Right kidney (tissue), 9 donors: ENCODE measurements at places on chromosomes 2 and 18.

DNA sequence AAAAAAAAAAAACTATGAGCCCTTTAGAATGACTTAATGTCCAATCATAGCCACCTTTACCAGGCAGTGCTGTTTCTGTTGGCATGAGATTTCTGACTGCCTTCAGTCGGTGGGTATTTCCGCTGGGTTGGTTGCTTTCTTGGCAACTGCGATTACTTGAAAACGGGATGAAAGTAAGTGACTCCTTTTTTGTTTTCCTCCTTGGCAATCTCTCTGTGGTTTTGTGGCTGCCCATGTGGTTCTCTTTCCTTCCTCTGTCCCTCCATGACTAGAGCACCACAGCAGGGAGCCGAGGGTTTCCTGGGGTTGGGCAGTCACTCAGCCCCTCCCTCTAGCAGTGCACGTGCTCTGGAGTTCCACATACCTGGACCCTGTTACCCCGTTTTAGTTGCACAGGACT lies 112.1 kb downstream of the KLHL29 start:
- no peak for DNase-seq

GRCh38 chr18:10052871-10053270 lies 139.1 kb downstream of the VAPA start:
- no peak for DNase-seq

- DNase-seq = no peak
These were observed 39.8 kb downstream of the NUP35 start for GRCh38 chr2:183163821-183164649.

GRCh38 chr18:58136879-58137278 lies 92.9 kb downstream of the NEDD4L start:
- no peak for DNase-seq

DNA sequence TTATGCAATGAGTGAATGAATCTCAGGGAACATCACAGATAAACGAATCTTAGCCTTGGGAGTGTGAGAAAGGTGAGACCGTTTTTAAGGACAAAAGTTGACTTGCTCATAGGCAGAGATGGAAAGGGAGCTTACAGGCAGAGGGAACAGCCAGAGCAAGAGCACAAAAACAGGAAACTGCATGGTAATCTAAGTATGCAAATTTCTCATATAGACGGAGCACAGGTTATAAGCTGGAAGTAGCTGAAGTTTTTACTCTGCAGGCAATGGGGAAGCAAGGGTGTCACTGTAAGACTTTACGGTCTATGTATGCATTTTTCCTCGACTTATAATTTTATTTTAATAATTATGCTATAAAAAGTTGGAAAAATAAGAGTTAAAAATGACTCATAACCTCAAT lies 44.8 kb upstream of the STRN start:
- DNase-seq = no peak

GRCh38 chr2:17803497-17803896 lies 12.8 kb upstream of the MSGN1 start:
- no peak for DNase-seq

- peak; percentile 57 for DNase-seq
These were observed 62.2 kb downstream of the ADNP2 start for GRCh38 chr18:80171054-80171872.

DNA sequence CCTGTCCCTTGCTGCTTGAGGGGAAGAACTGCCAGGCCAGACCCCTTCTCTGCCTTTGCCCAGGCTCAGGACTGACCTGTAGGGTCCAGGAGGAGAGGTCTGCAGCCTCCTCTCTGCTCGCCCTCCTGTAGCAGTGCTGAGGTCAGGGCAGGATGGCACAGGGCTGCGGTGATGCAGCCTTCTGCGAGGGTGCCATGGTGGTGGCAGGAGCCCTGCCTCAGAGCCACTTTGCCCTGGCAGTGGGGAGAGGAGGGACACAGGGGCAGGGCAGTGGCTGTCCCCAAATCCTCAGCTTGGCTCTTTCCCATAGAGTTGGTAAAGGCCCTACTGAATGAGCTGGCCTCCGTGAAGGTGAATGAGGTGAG lies 884 bp downstream of the PROM2 start:
- DNase-seq = no peak

- no peak for DNase-seq
These were observed 6.5 kb downstream of the LPIN1 start for GRCh38 chr2:11752906-11753305.

GRCh38 chr2:200728630-200729029 lies 83.1 kb upstream of the BZW1 start:
- DNase-seq = no peak

GRCh38 chr2:31270822-31271231 lies 36.9 kb downstream of the EHD3 start:
- no peak for DNase-seq

- DNase-seq = no peak
These were observed 24.9 kb upstream of the YWHAQ start for GRCh38 chr2:9655441-9656269.

DNA sequence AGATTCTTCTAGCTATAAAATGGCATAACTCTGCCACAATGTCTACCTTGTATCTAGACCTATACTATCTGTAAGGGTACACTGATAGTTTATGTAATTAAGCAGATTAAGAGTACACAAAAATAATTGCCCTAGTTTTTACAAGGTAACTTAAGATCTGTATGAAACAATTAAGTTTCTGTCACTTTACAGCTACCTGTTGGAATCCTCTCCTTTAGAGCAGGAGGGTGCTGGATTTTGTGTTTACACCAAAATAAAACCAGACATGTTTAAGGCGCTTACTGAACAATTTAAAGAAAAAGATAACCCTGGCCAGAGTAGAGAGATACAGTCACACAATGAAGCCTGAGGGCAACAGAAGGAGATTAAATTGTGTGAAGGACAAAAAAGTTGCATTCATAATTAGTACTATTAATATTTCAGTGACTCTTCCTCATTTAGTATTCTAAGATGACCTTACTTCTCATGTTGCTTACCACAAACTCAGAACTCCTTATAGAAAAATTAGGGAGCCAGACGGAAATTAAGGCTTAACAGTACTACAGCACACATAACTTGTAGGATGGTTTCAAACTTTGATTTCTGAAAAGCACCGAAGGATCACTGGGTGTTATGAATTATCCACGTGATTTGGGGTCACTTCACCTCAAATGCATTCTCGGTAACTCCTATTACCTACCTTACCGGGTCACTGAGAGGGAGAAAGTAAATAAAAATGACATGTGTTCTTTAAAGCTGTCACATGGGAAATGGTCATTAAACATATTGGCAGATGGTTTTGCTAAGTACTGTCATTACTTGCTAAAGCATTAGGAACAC lies 1.0 kb downstream of the DARS1 start:
- no peak for DNase-seq

DNA sequence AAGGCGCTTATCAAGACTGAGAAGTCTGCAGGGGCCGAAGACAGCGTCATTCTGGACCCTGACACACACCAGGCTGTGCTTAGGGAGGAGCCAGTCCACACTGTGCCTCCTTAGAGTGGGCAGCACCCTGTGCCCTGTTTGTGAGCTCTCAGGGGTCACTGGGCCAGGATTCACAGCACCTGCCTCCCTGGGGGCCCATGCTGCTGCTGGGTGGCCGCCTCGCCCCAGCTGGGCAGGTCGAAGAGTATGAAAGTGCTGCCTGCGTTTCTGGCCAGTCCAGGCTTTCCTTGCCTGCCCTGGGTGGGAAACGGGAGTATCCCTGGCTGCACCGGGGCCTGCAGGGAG lies 15.4 kb upstream of the GPR55 start:
- no peak for DNase-seq

GRCh38 chr18:51531501-51531900 lies 334.0 kb upstream of the MEX3C start:
- DNase-seq = no peak

- no peak for DNase-seq
These were observed 40.8 kb downstream of the WDR35 start for GRCh38 chr2:19949071-19949470.
